Gastroesophageal sphincter (tissue), 4 donors: ENCODE measurements at places on chromosomes 1 and 21. TPM values are rescaled to one million over a fixed set of nuclear protein-coding genes. Genes with fewer than 3 reads are reported as not detected.

MPC2 gene
- total RNA-seq, result 53.7 TPM

CFHR5 gene
- not detected for total RNA-seq

DNA sequence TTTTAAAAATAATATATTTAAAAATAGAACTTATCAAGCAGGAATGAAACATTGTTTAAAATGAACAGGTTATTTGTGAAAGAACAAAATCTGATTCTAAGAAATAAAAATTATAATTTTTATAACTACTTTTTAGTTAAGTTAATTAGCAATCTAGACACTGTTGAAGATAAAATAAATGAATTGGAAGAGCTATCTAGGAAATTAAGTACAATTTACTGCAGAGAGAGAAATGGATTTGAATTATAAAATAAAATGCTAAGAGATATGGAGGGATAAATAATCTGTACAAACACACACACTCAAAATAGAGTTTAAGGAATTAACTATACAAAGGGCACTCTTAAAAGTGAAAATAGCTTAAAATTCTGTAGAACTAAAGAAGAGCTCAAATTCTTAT is 1123.1 kb downstream of the PLA2G4A start:
- ATAC-seq, result no peak

DNA sequence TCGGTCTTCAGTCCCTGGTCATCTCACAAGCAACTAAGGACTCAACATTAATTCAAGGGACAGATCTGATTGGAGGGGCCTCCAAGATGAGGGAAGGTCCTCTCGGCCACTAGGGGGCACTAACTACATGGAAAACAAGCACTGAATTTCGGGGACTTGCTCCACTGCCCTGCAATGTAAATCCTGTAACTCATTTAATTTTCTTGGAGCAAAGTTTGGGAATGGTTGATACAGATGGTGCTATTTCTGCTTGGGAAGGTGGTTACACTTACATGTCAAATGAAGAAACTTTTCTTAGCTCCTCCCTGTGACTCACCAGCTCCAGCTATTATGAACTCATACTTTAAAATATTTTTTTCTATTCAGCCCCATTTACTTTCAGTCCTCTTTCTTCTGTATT is 97.4 kb upstream of the KCNJ15 start:
- ATAC-seq, result no peak

- ATAC-seq, result no peak
Observed at GRCh38 chr21:16841975-16842695, 670.7 kb upstream of the CXADR start.
